CD8-positive, alpha-beta memory T cell (primary cell): ENCODE measurements at places on chromosomes 7 and 10. TPM values are rescaled to one million over a fixed set of nuclear protein-coding genes. Genes with fewer than 3 reads are reported as not detected.

CYP3A5 gene
- not detected for total RNA-seq

SLIT1 gene
- not detected for total RNA-seq

SPDYE5 gene
- total RNA-seq = not detected

OGDH gene
- total RNA-seq = 92.8 TPM

NEUROG3 gene
- total RNA-seq = not detected

OR2A7 gene
- total RNA-seq = 1.1 TPM

SAMD9L gene
- total RNA-seq = 6.4 TPM

DNA sequence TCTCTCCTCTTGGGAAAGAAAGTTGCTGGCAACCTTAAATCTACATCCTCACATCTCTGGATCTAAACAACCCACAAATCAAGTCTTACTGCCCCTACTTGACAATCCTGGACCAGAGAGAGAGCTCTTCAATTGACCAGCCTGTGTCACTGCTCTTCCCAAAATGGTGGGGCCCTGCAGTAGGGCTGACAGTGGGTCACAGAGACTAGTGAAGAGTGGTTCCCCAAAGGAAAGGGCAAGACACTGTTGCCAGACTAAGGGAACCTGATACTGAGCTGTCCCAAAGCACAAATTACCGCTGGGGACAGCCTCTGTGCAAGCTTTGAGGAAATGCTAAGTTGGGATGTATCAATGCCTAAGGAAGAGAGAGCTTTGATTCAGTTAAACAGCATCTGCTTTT, 4.5 kb upstream of the GPRIN2 start:
- no peak overlapping the region for H3K4me3 ChIP-seq
- H3K36me3 ChIP-seq = no peaks in the 10 kb centered on the region
- no peaks in the 10 kb centered on the region for H3K4me1 ChIP-seq
- no peak overlapping the region for H3K27ac ChIP-seq

DNA sequence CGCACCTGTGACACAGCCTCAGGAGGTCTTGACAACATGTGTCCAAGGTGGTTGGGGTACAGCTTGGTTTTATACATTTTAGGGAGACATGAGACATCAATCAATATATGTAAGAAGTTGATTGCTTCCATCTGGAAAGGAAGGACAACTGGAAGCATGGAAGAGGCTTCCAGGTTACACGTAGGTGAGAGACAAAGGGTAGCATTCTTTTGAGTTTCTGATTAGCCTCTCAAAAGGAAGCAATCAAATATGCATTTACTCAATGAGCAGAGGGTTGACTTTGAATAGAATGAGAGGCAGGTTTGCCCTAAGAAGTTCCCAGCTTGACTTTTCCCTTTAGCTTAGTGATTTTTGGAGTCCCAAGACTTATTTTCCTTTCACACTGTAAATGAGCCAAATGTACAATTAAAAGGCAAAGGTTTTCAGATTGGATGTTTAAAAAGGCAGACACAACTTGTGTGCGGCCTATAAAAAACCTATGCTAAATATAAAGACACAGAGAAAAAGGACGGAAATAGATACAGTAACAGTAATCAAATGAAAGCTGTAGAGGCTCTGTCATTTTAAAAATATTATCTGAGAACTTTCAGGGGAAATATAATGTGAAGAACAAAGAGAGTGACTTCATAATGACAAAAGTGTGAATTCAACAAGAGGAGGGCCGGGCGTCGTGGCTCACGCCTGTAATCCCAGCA, 65.7 kb upstream of the LANCL2 start:
- no peaks in the 10 kb centered on the region for H3K4me1 ChIP-seq
- no peak for DNase-seq
- no peaks in the 10 kb centered on the region for H3K27me3 ChIP-seq
- no peaks in the 10 kb centered on the region for H3K36me3 ChIP-seq
- no peak overlapping the region for H3K4me3 ChIP-seq
- H3K27ac ChIP-seq = no peak overlapping the region

DNA sequence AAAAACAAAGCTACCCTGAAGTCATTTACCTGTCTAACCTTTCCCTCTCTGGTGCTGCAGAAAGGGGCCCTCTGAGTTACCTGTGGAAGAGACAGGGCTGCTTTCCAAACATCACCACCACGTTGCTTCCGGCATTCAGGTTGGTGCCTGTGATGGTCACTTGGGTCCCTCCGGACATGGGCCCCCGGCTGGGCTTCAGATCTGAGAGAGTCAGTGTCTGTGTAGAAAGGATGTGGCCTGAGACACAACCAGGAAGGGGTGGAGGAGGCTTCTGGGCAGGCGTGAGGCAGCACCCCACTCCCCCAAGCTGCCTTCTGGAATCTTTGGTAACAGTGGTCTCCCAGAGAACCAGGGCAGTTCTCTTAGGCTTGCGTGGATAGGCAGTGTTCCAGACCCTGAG, 388.9 kb downstream of the PLXNA4 start:
- H3K27ac ChIP-seq = no peak overlapping the region
- H3K4me3 ChIP-seq = no peak overlapping the region
- DNase-seq = no peak
- H3K27me3 ChIP-seq = no peaks in the 10 kb centered on the region

GRCh38 chr10:122882766-122883165, 3.4 kb upstream of the FAM24B start:
- no peaks in the 10 kb centered on the region for H3K36me3 ChIP-seq
- no peaks in the 10 kb centered on the region for H3K27me3 ChIP-seq
- H3K27ac ChIP-seq = no peak overlapping the region
- no peak for DNase-seq
- no peak overlapping the region for H3K4me3 ChIP-seq
- peaks cover 26% of the 10 kb centered on the region for H3K4me1 ChIP-seq

- no peaks in the 10 kb centered on the region for H3K4me1 ChIP-seq
- H3K36me3 ChIP-seq = no peaks in the 10 kb centered on the region
- peaks cover 4% of the 10 kb centered on the region for H3K27me3 ChIP-seq
- no peak overlapping the region for H3K27ac ChIP-seq
- DNase-seq = no peak
- no peak overlapping the region for H3K4me3 ChIP-seq
These were observed 18.6 kb upstream of the RAPGEF5 start for GRCh38 chr7:22375359-22376048.

DNA sequence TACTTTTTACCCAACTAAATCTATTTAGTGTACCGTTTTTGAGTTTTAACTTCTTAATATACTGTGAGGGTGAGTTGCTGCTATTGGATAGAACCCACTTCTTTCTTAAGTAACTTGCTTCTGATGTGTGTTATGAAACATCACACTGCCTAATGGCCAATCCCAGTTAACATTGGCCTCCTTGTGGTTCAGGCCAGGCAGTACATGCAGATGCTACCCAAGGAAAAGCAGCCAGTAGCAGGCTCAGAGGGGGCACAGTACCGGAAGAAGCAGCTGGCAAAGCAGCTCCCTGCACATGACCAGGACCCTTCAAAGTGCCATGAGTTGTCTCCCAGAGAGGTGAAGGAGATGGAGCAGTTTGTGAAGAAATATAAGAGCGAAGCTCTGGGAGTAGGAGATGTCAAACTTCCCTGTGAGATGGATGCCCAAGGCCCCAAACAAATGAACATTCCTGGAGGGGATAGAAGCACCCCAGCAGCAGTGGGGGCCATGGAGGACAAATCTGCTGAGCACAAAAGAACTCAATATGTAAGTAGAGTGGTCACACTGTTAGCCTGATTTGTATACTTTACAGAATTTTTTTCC, 39.7 kb downstream of the TES start:
- no peak for DNase-seq
- H3K27me3 ChIP-seq = no peaks in the 10 kb centered on the region
- H3K4me3 ChIP-seq = no peak overlapping the region
- H3K4me1 ChIP-seq = no peaks in the 10 kb centered on the region

DNA sequence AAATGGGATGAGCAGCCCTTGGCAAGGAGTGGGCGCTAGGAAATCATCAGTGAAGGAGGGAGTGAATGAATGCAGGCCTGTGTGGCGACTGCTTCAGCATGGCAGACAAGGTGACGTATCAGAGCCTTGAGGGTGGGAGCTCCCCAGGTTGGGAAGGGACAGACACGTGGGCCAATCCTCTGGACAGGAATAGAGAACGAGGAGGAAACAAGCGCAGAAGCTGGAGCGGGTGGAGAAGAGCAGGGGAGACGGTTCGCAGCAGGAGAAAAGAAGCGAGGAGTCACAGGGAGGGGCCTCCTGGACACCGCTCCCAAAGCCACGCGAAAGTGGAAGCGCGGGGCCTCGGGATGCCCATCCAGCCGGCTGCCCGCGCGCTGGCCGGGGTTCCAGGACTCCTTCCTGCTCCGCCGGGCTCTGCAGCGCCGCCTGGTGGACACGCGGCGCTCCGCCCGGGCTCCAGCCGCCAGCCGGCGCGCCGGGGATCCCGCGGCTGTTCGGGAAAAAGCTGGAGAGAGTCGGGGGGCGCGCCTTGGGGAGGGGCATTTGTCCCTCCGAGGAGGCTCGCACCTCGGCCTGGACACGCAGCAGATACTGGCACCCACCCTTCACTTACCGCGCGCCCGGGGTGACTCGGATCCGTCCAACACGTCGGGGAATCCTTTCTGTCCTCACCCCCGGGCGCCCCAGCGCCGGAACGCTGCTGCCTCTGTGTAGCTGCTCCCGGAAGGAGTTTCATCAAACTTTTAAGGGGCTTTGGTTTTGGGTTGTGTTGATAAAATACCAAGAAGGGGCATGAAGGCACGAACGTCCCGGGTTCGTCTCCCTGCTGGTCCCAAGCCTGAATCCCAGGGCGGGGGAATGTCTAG, 6.3 kb downstream of the ZNF503 start:
- H3K36me3 ChIP-seq = no peaks in the 10 kb centered on the region
- peaks cover 11% of the 10 kb centered on the region for H3K27me3 ChIP-seq
- H3K4me3 ChIP-seq = no peak overlapping the region
- H3K27ac ChIP-seq = no peak overlapping the region
- no peak for DNase-seq

- DNase-seq = no peak
- no peak overlapping the region for H3K27ac ChIP-seq
- H3K36me3 ChIP-seq = no peaks in the 10 kb centered on the region
- no peak overlapping the region for H3K4me3 ChIP-seq
These were observed 139.2 kb upstream of the ZMIZ1 start for GRCh38 chr10:78929541-78929940.

DNA sequence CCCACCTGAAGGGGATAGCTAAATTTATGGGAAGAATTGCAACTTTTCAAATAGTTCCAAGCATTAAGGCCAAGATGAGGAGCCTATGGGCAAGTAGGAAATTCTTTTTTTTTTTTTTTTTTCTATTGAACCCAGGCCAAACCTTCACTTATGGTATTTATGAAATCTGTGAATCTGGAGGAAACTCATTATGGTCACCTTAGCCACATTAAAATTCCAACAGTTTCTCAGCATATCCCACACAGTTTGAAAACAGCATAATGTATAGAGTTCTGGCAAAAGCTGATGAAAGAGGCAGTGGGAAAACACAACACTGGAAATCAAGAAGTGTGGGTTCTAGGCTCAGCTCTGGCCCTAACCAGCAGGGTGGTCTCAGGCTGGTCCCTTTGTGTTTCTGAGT, 236.9 kb downstream of the PTEN start:
- no peak overlapping the region for H3K27ac ChIP-seq
- H3K27me3 ChIP-seq = no peaks in the 10 kb centered on the region
- no peak overlapping the region for H3K4me3 ChIP-seq
- H3K4me1 ChIP-seq = no peaks in the 10 kb centered on the region
- DNase-seq = no peak

DNA sequence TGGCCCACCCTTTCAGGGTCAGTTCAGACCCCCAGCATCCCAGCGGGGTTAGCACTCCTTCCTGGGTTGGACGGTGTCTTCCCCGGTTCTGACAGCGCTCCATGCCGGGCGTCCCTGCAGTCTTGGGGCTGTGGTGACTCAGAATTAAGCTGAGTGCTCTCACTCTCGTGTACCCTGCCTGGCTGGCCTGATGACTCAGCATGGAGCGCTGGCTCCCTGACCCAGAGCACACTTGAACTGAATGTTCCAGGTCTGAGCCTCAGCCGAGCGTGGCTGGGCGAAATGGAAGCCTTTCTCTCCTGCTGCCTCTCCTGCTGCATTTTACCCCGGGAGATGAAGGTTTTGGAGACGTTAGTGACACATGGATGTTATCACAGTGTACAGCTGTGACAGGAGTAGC, 7.1 kb downstream of the BAG3 start:
- H3K4me3 ChIP-seq = no peak overlapping the region
- H3K27me3 ChIP-seq = no peaks in the 10 kb centered on the region
- DNase-seq = no peak
- peaks cover 9% of the 10 kb centered on the region for H3K36me3 ChIP-seq

- no peak overlapping the region for H3K4me3 ChIP-seq
- no peaks in the 10 kb centered on the region for H3K27me3 ChIP-seq
- no peak overlapping the region for H3K27ac ChIP-seq
- DNase-seq = no peak
- H3K36me3 ChIP-seq = no peaks in the 10 kb centered on the region
These were observed 35.9 kb upstream of the FZD1 start for GRCh38 chr7:91228327-91228726.

- no peak overlapping the region for H3K4me3 ChIP-seq
- no peaks in the 10 kb centered on the region for H3K27me3 ChIP-seq
- no peak for DNase-seq
- H3K4me1 ChIP-seq = no peaks in the 10 kb centered on the region
- H3K27ac ChIP-seq = no peak overlapping the region
These were observed 336.3 kb upstream of the SMIM30 start for GRCh38 chr7:113454597-113455169.
